ENCODE measurements at places on chromosomes 16 and 17.

DNA sequence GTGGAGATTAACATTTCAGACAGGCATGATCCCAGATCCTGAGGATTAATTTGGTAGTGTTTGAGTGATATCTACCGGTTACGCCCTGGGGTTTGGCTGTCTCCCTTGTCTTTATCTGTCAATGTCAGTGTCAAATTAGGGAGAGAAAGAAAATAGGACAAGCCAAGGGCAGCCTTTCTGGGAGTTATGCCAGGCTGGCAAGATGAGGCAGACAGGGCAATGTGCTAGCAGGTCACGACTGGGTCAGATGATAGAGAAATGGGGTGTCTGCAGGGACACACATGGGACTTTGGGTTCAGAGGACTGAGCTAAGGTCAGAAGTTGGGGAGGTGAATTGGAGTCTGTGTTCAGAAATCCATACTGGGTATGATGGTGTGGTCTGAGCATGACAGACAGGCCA is 27.4 kb upstream of the LYRM9 start:
- DNase-seq: no peak

DNA sequence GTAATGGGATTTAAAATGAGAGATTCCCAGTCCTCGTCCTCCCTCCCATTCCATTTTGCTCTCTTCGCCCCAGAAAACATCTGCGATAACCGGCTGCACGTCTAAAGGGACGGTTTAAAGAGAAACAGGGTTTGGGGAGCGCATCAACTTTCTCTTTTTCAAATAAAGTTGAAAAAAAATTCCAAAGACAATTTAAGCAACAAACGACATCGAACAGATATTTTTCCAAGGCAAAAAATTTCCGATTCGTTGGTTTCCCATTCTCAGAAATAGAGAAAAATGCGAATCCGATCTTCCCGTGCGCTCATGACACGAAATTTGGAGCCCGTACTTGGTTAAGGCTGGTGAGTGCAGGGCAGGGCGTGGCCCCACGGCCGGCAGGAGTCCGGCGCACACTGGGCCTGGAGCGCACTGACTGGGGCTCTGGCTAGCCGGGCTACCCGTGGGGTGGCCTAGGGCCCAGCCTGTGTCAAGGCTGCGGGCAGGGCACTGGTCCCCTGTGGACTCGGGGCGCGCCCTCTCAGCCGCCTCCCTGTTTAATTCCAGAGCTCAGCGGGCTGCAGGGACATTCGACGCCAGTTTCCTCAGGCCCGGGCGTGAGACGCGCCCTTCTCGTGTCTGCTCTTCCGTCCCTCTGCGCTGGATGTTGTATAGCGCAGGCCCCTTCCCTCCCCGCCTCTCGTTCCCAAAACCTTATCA is 17.9 kb upstream of the ZFHX3 start:
- DNase-seq: no peak

GRCh38 chr17:35907691-35908090 is 22.9 kb downstream of the RDM1 start:
- no peak for DNase-seq

DNA sequence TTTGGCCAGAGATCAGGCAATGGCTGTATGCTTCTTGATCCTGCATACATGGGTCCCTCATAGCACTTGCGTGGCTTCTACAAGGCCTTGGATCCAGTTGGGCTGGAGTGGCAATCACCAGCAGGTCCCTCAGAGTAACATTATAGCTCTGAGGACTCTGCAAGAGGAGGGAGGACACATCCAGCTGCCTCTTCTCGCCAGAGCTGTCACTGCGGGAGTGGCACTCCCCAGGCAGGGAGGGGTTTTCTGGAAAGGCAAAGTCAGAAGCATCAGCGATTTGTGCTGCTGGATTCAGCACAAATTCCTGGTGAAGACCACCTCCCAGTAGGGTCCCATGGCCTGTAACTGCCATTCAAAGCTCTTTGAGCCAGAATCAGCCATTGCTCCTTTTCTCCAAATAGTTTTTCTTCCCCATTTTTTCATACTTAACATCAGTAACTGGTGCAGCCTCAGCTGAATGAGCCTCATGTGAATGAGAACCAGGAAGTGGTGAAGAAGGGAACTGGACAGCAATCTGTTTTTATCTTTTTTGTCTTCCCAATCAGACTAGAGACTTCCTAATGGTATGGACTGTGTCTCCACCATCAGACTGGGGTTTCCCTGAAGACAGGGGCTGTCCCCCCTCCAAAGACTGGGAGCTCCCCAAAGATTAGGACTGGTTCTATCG is 40.6 kb upstream of the HOXB13 start:
- DNase-seq: no peak

DNA sequence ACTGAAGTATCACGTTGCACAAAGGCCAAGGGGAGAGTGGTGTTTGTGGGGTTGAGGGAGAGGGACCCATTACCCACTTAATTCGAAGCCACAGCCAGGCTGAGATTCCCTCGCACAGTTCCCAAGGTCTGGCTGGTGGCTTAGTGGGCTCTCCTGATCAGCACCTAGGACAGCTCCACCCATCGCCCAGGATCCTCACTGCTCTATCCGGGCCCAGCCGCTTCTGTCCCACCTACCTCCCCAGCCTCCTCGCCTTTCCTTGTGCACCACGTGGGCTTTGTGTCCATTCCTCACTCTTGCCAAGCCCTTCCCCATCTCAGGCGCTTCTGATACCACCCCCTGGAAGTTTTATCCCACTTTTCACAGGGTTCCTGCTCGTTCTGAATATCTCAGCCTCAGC is 163.5 kb downstream of the CCT6B start:
- no peak for DNase-seq

DNA sequence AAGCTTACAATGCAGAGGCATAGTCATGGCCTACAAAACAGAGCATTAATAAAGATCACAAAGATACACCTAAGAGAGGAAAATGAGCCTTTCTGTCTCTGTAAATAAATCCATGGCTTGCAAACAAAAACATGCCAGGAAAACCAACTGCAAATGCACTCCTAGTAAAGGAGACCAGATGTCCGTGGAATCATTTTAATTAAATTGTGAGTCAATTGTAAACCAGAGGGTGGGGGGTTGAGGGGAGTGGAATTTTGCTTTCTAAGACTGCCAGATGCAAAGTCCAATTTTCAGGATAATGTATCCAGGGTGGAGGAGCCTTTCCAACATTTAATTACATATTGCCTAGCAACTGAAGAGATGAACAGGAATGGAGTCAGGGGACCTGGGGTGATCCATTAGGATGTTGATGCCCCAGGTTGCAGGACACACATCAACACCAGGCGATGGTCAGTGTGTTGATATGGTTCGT is 390.3 kb upstream of the CCL2 start:
- DNase-seq: no peak

GRCh38 chr16:67865318-67865717 is 7.5 kb upstream of the EDC4 start:
- DNase-seq: no peak

- no peak for DNase-seq
These were observed 139.2 kb upstream of the HS3ST2 start for GRCh38 chr16:22674832-22675191.

DNA sequence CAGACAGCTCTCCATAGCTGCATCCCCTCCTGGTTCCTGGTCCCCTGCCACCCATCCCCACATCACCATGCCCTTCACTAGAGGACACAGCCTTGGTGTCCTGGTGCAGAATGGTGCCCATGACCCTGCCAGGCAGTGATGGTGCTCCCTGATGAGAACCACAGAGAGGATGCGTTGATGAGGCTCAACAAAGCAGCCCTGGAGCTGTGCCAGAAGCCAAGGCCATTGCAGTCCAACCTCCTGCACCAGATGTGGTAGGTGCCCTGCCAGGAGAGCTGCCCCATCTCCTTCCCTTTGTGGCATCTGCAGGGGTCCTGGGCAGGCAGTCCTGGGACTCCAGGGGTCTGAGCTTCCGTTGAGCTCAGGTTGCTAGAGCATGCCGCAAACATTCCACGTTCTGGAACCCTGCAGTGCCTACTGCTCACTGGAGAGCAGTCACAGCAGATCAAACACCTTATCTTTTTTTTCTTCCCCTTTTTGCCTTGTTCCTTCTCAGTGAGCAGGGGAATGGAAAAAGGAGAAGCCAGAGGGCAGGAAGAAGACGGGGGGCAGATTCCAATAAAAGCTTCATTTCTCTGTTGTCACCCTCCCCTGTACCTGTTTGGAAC is 5.3 kb upstream of the EPN3 start:
- no peak for DNase-seq

DNA sequence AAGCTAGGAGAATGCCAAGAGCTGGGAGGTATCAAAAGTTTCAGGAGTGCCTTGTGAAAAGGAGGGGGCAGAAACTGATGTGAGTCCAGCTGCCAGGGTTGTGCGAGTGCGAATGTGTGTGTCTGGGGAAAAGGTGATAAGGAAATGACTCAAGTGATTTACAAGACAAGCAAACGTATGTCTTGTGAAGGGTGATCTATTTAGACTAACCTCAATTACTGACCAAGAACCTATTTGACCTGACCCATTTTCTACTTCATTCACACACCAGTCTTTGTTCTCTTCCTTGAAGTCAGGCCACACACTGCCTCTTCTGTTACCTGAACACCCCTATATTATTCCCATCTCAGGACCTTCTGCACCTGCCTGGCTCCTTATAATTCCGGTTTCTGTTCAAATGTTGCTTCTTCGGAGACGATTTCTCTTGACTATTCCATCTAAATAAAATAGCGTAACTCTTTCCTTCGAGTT is 1.0 kb downstream of the GDE1 start:
- no peak for DNase-seq

- no peak for DNase-seq
These were observed 166.1 kb downstream of the PRKCA start for GRCh38 chr17:66468241-66469087.

- no peak for DNase-seq
These were observed 33.9 kb upstream of the CDRT4 start for GRCh38 chr17:15501282-15501681.

GRCh38 chr16:24854607-24855171 is 8.9 kb downstream of the SLC5A11 start:
- no peak for DNase-seq

DNA sequence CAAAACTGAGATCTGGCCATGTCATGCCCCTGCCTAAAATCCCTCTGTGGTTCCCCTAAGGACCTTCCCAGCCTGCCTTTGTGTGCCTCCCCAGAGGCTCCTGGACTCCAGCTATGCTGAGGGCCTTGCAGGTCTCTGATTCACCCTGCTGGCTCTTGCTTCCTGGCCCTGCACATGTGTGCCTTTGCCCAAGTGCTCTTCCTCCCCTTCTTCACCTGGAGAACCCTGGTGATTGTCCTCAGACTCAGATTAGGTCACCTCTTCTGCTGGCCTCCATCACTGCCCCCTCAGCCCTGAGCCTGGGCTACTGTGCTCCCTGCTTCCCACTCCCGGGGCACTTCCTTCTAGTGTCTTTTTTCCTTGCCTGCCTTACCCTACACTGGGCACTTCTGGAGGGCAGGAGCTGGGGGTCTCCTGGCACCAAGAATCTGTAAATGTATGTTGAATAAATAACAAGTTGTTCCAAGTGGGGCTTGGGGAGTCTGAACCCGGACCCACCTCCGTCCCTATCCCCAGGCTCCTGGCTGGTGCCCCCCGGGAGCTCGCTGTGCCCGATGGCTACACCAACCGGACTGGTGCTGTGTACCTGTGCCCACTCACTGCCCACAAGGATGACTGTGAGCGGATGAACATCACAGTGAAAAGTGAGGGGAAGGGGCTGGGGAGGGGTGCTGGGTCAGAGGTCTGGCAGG is 7.8 kb downstream of the ITGA3 start:
- no peak for DNase-seq

- no peak for DNase-seq
These were observed 6.7 kb downstream of the KRTAP1-5 start for GRCh38 chr17:41020336-41020735.

- no peak for DNase-seq
These were observed 13.0 kb upstream of the KRT19 start for GRCh38 chr17:41540921-41541625.

DNA sequence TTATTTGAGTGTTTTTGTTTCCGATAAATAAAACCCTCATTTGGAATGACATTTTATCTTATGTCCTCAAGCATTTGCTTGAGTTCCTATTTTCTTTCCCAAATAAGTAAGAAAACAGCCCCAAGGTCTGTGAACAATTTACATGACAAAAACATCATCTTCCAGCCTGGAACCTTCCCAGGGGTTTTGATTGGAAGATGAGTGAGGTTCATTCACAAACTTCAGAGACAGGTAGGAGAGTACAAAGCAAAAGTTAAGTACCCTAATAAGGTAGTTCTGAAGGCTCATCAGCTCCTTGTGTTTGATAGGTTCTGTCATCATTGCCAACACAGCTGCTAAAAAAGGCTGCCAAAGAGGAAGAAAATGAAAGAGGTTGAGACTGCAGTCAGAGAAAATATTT is 772.8 kb downstream of the CDH8 start:
- no peak for DNase-seq

DNA sequence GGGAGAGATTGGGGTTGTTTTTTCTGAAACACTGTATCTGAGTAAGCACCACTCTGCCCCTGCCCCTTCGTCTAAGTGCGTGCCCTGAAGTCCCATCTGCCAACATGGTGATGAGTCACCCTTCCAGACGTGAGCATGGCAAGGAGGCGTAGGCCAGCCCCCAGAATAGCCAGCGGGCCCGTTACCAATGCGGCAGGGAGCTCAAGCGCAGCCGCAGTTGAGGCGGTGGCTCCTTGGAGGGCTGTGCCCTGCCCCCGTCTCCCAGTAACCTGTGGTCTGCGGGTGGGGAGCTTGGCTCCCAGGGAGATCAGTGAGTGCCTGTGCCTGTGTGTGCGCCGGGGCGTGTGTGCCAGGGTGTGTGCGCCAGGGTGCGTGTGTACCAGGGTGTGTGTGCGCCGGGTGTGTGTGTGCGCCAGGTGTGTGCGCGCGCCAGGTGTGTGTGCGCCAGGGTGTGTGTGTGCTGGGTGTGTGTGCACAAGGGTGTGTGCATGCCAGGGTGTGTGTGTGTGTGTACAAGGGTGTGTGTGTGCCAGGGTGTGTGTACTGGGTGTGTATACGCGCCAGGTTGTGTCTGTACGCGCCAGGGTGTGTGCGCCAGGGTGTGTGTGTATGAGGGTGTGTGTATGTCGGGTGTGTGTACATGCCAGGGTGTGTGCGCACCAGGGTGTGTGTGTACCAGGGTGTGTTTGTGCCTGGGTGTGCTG is 98.6 kb upstream of the CHMP6 start:
- DNase-seq: no peak

DNA sequence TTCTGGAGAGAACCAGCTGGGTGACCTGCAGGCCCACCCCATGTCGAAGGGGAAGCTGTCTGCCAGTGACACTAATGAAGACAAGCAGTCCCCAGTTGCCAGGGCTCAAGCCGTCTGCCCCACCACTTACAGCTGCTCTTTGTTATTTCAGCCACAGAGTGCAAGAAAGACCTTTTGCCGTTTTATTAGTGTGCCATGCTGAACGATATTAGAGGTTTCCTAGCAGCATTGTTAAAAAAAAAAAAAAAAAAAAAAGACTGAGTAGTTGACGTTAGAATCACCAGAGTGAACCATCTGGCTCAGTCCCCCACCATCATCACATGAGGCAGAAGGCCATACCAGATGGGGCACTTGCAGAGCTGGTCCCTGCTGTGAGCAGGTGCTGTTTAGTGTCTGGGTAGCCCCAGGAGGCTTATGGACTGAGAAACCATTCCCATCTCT is 26.5 kb upstream of the SLC39A11 start:
- no peak for DNase-seq
